ENCODE measurements at places on chromosomes 6 and 20.

DNA sequence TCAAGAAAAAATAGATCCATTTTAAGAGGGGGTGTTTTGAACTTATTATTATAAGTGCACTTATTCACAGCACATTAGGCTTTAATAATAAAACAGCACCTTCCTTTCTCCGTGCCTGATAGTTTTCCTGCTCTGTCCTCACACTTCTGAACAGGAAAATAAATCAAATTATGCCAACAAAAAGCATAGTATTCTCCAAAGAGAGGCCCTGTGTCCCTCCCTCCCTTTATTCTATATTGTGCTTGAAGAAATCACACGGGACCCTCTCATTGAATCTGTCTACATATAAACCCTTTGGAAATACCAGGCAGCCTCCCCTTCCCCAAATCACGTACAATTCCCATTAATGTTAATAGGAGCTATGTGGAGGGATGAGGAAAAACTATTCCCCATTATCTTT is 462.9 kb upstream of the NRSN1 start:
- no peaks in the 10 kb centered on the region for H3K36me3 ChIP-seq
- no peak overlapping the region for H3K27ac ChIP-seq
- H3K4me3 ChIP-seq = no peak overlapping the region
- DNase-seq = no peak

- H3K4me3 ChIP-seq = no peak overlapping the region
- DNase-seq = no peak
- no peak overlapping the region for H3K27ac ChIP-seq
- no peaks in the 10 kb centered on the region for H3K27me3 ChIP-seq
- H3K36me3 ChIP-seq = no peaks in the 10 kb centered on the region
Observed at GRCh38 chr6:100768816-100769351, 112.2 kb downstream of the ASCC3 start.

GRCh38 chr20:59831916-59832270 is 101.5 kb downstream of the SYCP2 start:
- no peaks in the 10 kb centered on the region for H3K36me3 ChIP-seq
- no peak for DNase-seq
- H3K27ac ChIP-seq = no peak overlapping the region

- no peak for DNase-seq
- H3K27me3 ChIP-seq = no peaks in the 10 kb centered on the region
- no peak overlapping the region for H3K4me3 ChIP-seq
- H3K4me1 ChIP-seq = no peaks in the 10 kb centered on the region
Observed at GRCh38 chr6:116157391-116157790, 31.5 kb upstream of the COL10A1 start.

GRCh38 chr6:36769676-36770499 is 69.4 kb downstream of the CPNE5 start:
- no peak for DNase-seq
- H3K4me1 ChIP-seq = peaks cover 38% of the 10 kb centered on the region
- no peak overlapping the region for H3K27ac ChIP-seq
- H3K36me3 ChIP-seq = no peaks in the 10 kb centered on the region
- no peaks in the 10 kb centered on the region for H3K27me3 ChIP-seq

DNA sequence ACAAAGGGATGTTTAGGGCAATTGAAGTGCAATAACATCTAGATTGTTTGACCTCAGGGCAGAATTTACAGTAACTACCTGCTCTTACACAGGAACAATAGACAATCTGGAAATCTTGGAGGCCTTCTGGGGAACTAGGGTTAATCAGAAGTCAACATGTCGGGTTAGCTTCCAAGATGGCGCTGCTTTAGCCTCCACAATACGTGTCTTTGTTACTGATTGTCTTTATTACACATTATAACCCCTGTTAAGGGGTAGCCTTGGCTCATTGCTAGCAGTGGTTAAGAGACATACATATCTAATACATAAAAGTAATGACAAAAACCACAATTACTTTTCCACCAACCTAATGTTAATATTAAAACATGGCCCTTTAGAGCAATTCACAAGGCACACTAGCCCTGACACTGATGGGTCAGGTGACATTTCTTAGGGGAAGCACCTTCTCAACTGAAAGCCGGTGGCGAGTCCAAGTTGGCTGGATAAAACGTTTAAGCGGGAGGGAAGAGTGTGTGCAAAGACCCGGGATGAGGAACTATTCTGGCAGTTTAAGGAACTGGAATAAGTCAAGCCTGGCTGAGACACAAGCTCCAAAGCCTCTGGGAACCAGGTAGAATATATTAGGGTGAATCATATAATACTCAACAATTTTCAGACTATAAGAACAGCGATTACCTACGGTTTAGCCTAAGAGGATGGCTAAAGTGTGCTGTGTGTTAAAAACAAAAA is 236.9 kb downstream of the BCAS1 start:
- H3K36me3 ChIP-seq = no peaks in the 10 kb centered on the region
- H3K4me1 ChIP-seq = peaks cover 8% of the 10 kb centered on the region
- H3K27ac ChIP-seq = no peak overlapping the region
- no peak overlapping the region for H3K4me3 ChIP-seq
- no peak for DNase-seq
- no peaks in the 10 kb centered on the region for H3K27me3 ChIP-seq

- no peak for DNase-seq
- no peaks in the 10 kb centered on the region for H3K36me3 ChIP-seq
- H3K27me3 ChIP-seq = no peaks in the 10 kb centered on the region
- H3K4me1 ChIP-seq = peaks cover 32% of the 10 kb centered on the region
Observed at GRCh38 chr6:42095776-42096541, 45.6 kb downstream of the TAF8 start.

DNA sequence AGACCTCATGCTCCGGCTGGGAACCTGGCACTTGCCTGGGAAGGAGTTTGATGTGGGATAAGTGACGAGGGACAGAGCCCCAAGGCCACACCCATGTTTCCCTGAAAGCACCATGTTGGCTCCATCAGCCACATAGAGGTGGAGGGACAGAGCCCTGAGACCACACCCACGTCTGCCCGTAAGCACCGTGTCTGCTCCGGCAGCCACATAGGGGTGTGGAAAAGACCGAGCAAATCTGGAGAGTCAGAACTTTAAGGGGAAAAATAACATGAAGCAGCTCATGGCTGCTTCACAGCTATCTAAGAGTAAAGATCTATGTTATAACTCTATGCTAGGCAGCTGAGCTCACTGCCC is 15.3 kb downstream of the SLCO4A1 start:
- no peak for DNase-seq
- peaks cover 9% of the 10 kb centered on the region for H3K4me1 ChIP-seq
- no peaks in the 10 kb centered on the region for H3K36me3 ChIP-seq

DNA sequence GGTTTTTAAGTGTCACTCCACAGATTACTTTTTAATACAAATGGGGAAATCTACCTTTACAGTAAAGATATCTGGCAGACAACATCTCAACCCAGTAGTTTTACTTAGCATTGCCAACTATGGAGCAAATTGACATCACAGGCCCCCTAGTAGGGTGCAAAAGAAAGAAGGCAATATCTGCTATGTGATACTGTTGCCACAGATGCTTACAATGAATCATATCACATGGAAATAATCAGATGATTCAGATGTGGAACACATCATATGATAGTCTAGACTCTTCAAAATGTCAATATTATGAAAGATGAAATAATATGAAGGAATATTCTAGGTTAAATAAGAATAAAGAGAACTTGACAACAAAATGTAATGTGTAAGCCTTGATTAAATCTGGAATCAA is 322.5 kb downstream of the BMP2 start:
- H3K27ac ChIP-seq = no peak overlapping the region
- H3K4me1 ChIP-seq = no peaks in the 10 kb centered on the region
- H3K4me3 ChIP-seq = no peak overlapping the region
- no peaks in the 10 kb centered on the region for H3K27me3 ChIP-seq
- DNase-seq = no peak

DNA sequence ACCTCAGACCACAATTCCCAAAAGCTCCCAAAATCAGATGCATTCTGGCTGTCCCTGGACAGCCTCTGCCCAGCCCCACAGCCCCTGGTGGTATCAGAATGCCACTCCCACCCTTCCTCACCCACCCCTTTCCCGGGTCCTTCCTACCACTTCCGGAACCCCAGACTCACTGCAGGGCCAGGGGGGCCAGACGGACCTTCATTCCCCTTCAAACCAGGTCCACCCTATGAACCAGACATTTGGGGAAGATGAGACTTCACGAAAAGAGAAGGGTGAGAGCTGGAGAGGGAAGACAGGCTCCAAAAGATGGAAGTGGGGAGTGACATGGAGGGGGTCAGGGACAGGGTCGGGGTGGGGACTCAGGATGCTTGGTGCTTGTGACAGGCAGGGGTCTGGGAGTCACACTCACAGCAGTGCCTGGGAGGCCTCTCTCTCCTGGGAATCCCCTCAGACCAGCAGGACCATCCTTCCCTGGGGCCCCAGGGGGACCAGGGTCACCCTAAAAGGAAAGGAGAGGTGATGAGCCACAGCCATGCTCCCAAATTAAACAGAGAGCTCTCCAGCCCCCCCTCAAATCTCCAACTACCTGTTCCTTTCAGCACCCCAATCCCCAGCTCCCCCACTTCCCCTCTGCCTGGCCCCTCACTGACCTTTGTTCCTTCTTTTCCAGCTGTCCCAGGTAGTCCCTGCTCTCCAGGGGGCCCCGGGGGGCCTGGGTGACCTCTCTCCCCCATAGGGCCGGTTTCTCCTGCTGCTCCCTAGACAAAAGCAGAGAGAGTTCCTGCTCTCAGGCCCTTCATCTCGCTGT is 20.2 kb downstream of the COL11A2 start:
- no peak overlapping the region for H3K4me3 ChIP-seq
- no peak for DNase-seq
- no peaks in the 10 kb centered on the region for H3K4me1 ChIP-seq
- H3K36me3 ChIP-seq = no peaks in the 10 kb centered on the region
- no peaks in the 10 kb centered on the region for H3K27me3 ChIP-seq

DNA sequence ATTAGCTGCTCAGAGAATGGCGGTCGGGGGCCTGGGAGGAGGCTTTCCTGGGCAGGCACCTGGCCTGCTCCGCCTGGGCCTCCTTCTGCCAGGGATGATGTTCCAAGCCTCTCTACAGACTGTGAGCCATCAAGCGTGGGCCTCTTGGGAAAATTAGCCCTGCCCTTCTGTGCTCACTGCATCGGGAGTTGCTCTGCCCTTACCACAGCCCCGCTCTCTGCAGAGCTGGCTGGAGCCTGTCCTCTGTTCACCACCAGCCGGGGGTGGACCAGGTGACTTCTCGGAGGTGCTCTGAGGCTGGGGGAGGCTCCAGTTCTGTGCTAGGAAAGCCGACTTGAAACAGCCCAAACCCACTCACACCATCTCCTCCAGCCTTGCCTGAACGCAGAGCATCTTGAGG is 24.2 kb downstream of the MDGA1 start:
- H3K27me3 ChIP-seq = no peaks in the 10 kb centered on the region
- H3K27ac ChIP-seq = no peak overlapping the region
- no peaks in the 10 kb centered on the region for H3K36me3 ChIP-seq
- H3K4me1 ChIP-seq = no peaks in the 10 kb centered on the region
- H3K4me3 ChIP-seq = no peak overlapping the region
